ENCODE measurements at places on chromosomes 5 and 9. TPM values are rescaled to one million over a fixed set of nuclear protein-coding genes. Genes with fewer than 3 reads are reported as not detected.

DNA sequence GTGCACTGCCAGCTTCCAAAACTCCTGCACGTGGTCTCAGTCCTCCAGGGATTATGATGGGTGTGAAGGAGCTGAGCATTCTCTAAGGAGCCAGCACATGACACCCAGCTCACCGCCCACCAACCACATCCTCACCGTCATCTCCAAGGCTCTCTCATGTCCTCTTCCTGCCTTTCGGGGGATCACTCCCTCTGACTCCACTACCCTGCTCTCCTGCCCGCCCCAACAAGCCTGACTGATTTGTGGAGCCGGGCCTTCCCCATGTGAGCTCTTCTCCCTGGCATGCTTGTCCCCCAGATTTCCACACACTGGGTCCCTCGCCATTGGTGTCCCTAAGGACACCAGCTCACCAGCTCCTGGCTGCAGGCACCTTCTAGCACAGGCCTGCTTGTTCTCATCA, 1.9 kb downstream of the ABO start:
- DNase-seq = no peak

DNA sequence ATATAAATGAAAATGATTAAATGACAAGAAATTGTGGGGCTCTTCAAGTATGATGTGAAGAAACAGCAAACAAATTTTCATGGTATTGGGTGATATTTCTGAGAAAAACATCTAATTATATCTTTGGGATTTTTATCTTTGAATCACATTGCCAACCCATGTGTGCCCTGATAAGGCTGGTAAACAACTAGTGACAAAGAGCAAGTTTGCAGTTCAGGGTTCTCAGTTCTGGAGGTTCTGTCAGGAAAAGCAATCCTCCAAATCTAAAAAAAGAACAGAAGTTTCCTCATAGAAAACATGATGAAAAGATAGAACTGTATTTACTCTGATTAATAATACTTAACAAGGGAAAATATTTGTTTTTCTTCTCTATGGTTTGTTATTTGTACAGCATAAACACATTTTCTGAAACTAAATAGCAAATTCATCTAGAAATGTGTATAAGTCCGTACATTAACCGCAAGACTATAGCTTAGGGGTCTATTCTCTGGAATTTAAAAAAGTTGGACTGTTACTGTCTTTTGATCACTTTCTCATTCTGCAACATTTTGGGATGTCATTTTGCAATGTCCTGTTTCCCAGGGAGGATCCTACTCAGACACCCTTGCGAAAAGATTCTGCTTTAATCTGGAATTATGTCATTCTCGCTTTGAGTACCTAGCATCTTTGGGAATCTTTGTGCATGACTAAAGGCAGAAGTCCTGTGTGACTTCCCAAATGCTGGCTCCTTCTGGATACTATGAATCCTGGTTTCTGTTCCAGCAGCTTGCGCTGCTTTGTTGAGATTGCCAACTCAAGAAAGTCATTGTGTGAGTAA, 308.5 kb downstream of the ADGRV1 start:
- DNase-seq = no peak

DNA sequence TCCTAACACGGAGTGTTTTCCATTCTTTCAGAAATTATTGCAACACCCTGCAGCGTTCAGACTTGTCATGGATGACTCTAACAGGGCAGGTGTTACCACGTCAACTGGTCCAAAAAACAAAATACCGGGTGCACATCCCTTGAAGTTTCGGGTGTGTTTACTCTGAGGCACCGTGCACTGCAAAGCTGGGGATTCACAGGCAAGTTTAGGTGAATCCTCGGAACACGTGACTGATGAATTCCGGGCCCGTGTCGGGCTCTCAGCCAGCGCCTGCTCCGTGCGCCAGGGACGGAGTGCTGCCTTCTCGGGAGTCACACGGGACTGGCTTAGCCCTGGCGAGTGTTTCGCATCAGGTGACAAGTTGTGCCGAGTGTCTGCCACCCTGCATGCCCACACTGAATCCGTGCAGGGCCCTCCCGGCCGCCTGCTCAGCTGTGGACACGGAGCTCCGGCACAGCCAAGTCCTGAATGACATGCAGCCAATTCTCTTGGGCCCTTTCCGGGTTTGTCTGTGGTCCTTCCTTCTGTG, 66.0 kb upstream of the IRX4 start:
- DNase-seq = no peak

- no peak for DNase-seq
These were observed 76.7 kb downstream of the LURAP1L start for GRCh38 chr9:12851341-12852090.

DNA sequence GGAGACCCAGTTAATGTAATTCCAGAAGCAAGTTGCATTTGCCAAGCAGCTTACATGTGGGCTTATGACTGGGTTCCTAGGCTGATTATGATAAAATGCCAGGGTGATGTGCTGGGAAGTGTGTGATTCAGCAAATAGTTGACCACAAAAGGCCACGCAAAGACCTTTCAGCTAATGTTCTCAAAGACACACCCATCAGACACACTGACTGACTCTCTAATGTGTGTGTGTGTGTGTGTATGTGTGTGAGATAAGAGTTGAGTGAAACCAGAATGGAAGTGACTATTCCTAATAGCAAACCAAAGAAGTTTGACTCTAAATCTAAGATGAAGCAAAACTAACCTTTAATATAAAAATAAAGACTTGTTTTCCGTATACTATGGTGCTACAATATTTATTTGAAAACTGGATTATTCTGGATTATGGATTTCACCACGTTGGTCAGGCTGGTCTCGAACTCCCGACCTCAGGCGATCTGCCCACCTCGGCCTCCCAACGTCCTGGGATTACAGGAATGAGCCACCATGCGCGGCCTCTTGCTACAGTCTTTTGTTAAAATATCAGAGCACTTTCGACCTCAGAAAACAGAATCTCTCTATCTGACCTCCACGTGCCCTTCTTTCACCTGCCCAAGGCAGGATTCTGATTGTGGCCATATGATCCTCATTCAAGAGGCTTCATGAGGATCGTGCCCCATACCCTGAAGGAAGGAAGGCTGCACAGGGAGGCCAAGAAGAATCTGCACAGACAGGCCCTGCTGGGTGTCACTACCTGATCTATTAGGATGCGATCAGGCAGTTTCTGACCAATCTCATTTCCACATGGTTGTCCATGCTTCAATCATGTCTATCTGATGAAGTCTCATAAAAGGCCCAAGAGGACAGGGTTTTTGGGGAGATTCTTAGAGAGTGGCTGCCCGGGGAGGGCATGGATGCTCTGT, 75.6 kb downstream of the USP20 start:
- no peak for DNase-seq

DNA sequence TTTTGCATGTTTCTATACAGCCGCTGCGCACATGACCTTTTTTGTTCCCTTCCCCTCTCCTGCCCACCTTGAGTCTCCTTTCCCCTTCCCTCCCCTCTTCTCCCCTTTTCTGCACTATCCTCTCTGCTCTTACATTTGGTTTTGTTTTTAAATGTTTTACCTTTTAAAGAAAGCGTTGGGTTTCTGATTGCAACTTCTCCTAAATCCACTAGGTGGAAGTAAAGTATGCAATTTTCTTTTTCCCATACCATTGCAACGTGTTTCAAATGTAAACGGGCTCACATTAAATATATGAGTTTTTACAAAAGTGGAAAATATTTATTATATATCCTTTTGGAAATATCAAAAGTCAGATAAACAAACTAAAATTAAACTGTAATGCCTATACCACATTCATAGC, 500.9 kb downstream of the DIRAS2 start:
- DNase-seq = peak; percentile 45

DNA sequence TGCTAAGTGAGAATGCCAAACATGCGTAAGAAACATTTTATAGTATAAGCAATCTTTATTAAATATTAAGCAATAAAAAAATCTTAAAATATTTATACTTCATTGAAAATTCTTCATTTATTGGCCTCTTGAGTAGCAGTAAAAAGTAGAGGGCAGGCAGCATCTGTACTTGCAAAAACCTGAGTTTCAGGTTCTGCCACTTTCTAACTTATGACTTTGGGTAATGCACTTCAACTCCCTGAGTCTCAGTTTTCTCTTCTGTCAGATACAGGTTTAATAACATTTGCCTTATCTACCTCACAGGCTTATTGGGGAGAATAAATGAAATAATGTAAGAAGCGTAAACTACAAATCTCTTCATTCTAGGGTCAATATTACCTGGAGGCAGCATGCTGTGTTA, 19.8 kb upstream of the MCTP1 start:
- DNase-seq = no peak

DNA sequence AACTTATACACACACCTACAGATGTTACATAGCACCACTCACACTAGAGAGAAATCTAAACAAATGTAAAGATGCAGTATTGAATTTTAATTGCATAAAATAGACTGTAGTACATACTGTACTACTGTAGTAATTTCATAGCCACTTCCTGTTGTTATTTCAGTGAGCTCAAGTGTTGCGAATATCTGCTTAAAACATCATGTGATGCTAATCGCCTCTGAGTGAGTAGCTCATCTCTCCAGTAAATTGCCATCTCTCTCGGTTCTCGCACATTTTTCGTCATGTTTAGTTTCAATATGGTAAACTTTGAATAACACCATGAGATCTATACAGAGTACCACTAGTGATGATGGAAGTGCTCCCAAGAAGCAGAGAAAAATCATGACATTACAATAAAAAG, 22.0 kb upstream of the ARHGEF28 start:
- no peak for DNase-seq

- DNase-seq = no peak
These were observed 53.3 kb downstream of the PRDM6 start for GRCh38 chr5:123142206-123142915.

DNA sequence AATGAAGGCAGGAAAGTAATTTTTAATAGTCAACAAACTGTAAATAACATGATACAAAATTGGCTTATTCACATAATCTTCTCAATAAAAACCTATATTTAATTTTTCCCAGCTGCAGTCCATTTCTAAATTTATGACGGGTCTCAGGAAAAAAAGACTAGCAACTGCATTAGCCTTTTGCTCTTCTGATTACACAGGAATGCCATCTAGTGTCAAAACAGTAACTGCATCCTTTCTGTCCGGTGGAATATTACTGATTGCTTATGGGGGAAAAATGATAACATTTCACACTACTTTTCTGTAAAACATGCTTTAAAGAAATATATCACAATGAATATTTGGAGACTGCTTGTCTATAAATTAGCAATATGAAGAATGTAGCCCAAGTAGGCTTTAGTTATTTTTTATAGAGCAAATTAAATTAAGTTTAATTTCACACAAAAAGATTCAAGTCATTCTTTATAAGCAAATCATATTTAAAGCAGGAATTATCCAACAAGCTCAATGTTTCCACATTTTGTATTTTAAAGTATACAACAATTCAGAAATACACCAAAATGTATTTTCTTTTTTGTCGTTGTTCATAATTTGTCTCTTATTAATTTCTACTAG, 534.7 kb downstream of the CDH10 start:
- DNase-seq = no peak

GRCh38 chr5:80964491-80964890, 4.3 kb downstream of the RASGRF2 start:
- DNase-seq = no peak

DNA sequence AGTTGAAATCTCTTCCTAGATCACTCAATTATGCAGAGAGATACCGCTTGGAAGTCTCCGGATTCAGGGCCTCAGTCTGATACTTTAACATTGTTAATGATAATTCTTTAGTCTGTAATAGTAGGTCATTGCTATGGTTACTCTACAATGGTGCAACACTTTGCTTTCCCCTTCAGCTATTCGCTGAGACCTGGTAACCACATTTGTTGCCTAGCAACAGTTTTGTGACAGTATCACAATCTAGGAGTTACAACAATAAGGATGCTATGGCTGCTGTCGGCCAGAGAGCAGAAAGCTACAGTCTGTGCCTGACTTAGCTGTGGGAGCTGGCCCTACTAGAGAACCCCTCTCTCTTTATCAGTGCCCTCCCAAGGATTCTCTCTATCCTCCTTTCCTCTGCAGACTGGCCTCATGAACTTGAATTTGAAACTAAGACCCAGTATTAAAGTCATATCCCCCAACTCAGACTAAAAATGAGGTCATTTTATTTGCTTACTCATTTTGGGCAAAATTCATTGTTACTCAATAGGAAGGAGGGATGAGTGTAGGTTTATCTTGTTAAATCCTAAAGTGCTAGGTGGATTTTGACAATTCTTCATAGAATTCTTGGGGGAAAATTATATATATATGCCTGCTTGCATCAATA, 39.3 kb downstream of the NR2F1 start:
- peak; percentile 24 for DNase-seq

DNA sequence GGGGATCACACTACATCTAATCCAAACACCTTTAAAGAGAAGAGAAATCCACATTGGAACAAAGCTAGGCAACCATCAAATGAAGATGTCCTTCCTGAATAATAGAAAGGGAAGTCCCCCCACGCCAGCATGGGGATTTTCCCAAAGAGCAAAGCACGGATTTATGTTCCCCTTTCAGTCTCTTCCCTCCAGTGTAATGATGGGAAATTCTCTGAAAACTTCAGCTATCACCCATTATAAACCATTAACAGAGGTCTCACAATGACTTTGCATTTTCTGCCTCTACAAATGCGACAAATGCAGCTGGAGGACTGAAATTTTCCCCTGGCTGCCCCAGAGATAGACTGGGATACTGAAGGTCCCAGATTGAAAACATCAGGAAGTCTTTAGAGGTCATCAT, 368.7 kb downstream of the EFNA5 start:
- DNase-seq = no peak

- DNase-seq = no peak
These were observed 498.2 kb upstream of the CD180 start for GRCh38 chr5:67694810-67695191.

- no peak for DNase-seq
These were observed 177.6 kb upstream of the ST8SIA4 start for GRCh38 chr5:101080462-101081240.

GRCh38 chr9:34719021-34719768, 9.3 kb upstream of the CCL21 start:
- no peak for DNase-seq

GRCh38 chr5:65480306-65480865, 1.3 kb downstream of the ADAMTS6 start:
- peak; percentile 65 for DNase-seq

DNA sequence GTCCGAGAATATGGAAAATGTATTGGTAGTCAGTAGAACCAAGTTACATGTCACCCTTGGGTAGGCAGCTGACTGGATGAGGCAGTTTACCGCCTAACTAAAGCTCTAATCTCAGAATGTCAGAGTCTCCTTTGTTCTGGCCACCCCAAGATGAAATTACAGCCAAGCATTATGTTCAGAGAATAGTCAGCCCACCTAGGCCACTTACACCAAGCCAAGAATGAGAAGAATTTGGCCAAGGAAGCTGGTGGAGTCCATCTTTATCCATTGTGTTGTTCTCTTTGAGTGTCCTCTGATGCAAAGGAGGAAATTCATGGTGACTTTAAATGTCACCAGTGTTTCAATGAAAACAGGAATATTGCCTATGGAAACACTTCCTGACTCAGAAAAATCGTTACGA, 275.1 kb upstream of the MAP3K1 start:
- no peak for DNase-seq

GRCh38 chr5:62568800-62569432, 9.7 kb upstream of the LRRC70 start:
- no peak for DNase-seq

Gene TMOD1
- 1.4 TPM for polyA plus RNA-seq

Gene GRXCR2
- not detected for polyA plus RNA-seq

Gene SLC6A18
- polyA plus RNA-seq = not detected

Gene C5orf52
- 0.22 TPM for polyA plus RNA-seq

Gene FAM221B
- polyA plus RNA-seq = 0.09 TPM

Gene CNTNAP3B
- polyA plus RNA-seq = 0.22 TPM

Gene DMRT2
- polyA plus RNA-seq = not detected
